NCI-H187 treated with DMSO at 0.1 percent for 48 hours (cell line): ENCODE measurements at places on chromosomes 12 and 14.

DNA sequence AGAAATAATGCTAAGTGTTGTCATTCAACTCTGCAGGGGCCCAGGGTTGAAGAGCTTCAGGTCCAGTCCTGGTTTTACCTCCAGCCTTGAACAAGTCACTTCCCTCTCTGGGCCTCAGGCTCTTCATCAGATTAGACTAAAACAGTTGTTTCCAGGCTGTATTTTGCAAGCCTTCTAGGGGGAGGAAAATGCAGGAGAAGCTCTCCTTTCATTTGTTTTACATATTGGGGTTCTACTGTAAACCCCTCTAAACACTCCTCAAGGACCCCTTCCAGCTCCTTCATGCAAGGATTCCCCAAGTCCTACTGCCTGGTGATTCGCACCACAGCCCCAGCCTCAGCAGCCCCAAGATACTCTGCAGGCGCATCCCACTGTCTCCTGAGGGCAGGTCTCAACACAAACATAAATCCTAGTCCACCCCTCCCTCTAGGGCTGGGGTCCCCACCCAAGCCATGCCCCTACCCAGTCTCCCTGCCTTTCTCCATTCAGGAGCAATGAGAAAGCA lies 2.7 kb downstream of the SDR9C7 start:
- no peak for DNase-seq

GRCh38 chr12:99388671-99389195 lies 258.8 kb upstream of the GARIN6 start:
- no peak for DNase-seq

DNA sequence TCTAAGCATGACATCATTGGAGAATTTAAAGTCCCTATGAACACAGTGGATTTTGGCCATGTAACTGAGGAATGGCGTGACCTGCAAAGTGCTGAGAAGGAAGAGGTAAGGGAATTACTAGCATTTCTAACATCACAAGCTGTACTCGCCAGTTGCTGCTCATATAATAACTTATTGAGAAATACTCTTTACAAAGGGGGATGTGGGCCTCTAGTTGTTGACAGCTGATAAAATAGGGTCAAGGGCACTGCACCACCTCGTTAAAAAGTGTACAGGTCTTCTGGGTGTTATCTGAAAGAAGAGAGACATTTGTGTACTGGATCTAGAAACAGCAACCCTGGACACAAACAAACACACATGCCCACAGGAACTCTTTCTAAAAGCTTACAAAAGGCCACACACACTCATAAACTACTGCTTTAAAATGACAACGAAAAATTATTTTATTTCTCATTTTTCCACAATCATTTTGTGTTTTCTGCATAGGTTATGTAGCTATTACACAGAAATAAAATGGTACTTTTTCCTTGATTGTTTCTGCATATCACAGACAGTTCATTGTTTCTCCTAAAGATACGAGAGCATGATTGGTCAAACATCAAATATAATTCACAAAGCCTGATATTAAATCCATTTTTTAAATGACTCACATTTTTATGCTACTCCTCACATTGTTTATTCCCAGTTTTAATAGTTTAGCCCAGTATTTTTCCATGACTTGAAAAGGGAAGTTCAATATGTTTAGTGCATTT lies 391.1 kb downstream of the PAWR start:
- DNase-seq: no peak

GRCh38 chr12:23830210-23830609 lies 119.3 kb downstream of the SOX5 start:
- no peak for DNase-seq
